Retinal pigment epithelial cell (primary cell): ENCODE measurements at places on chromosomes 3 and 15.

DNA sequence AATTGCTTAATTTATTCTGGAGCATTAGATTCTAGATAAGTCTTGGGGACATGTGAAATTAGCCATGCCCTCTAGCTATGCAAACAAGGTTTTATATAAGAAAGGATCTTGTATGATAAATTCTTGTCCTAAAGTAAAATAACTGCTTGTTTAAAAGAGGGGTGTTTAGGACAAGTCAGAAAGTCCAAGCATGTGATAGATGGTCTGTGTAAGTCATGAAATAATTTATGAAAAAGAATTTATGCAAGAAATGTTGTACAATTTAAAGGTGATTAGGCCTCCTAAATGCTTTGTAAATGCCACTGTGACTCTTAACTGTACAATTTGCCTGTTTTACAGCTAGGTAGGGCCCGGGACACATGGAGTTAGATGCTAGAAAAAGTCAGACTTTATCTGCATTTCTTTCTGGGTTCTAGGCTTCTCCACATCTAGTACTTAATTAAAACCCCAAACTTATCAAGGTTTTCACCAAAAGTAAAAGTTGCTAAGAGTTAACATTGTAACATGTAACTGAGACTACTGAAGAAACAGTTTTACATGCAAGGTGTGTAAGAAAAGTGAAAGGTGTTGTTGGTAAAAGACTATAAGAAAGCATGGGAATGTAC, 13.2 kb downstream of the LINS1 start:
- no peak for DNase-seq

DNA sequence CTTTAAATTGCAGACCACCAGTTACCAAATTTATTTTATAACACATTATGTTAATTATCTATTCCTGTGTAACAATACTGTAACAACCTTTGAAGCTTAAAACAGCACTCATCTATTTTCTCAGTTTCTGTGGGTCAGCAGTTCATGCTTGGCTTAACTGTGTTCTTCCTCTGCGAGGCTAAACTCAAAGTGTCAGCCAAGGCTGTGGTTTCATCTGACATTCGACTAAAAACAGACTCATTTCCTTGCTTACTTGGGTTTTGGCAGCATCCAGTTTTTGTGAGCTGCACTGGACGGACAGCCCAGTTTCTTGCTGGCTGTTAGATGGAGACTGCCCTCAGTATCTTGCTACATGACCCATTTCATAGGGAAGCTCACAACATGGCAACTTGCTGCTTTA, 247.3 kb upstream of the KCNH8 start:
- DNase-seq: peak; percentile 15

DNA sequence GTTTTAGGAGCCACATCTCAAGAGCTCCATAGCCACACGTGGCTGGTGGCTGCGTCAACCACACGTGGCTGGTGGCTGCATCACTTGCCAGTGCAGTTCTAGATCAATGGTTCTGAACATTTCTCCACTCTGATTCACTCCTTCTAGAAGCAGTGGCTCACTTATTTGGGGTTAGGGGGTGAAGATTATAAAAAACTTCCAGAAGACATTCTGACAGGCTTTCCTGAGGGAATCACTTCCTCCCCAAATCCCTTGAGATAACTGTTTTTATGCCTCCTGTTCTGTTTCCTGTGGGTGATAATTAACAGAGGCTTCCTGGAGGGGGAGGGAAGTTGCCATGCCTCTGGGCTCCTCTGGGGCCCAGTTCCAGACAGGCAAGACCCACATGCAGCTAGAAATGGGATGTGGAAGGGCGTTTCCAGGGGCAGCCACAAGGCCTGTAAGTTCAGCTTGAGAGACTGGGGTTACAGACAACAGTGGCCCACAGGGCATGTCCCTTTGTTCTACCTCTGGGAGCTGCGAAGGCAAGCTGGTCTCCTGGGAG, 23.6 kb downstream of the HEG1 start:
- DNase-seq: no peak

GRCh38 chr15:78960308-78960707, 15.5 kb upstream of the CTSH start:
- no peak for DNase-seq

DNA sequence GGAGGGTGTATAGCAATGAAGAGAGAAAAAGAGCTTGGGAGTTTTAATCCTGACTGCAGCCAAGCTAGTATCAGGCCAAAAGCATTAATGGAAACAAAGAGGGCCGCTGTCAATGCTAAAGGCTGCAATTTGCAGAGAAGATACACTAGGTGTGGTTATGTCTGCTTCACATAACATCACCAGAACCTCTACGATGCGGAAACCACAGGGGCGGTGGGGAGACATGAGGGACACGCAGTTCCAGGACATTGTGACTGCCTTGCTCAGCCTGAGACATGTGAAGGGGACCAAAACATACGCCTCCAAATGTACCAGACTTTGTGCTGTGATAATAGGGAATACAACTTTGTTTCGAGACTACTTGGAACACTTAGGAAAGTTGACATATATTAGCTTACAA, 88.4 kb downstream of the APBA2 start:
- no peak for DNase-seq

DNA sequence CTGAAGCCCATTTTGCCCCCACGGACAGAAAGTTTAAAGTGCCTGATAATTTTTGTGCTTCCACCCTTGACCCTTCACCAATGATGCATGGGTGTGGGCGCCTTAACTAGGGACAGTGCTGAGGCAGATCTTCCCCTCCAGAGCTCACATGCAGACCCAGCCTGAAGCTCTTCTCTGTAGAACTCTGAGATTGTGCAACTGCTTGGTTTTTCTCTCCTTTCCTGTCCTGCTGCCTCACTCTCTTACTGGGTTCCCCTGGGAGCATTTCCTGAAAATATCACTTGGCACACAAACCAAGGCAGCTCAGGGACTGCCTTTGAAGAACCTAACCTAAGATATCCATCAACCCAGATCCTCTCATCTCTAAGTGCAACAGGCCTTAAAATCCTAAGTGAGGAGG, 220.3 kb upstream of the STT3B start:
- no peak for DNase-seq

GRCh38 chr3:183148056-183148455, 14.5 kb downstream of the LAMP3 start:
- peak; percentile 31 for DNase-seq

GRCh38 chr3:152622811-152623167, 212.1 kb upstream of the P2RY1 start:
- no peak for DNase-seq

DNA sequence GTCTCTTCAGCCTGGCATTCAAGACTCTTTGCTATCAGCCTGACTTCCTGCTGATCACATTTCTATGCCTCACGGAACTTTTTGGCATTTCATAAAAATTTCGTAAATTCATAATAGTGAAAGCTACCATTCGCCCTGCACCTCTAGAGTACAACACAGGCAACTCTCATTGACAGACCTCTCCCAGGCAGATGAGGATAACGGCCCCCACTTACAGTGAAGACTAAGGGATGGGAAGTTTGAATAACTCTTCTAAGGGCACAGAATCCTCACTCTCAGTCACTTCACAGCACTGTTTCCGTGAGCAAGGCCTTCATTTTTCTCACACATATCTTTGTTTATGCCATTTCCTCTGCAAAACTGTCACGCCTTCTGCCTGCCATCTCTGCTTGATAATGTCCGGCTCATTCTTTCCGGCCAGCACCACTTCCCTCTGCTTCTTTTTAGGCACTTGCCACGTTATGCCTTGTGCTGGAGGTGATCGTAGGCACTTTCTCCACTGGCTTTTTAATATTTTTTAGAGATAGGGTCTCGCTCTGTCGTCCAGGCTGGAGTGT, 224.1 kb upstream of the HES1 start:
- DNase-seq: no peak

DNA sequence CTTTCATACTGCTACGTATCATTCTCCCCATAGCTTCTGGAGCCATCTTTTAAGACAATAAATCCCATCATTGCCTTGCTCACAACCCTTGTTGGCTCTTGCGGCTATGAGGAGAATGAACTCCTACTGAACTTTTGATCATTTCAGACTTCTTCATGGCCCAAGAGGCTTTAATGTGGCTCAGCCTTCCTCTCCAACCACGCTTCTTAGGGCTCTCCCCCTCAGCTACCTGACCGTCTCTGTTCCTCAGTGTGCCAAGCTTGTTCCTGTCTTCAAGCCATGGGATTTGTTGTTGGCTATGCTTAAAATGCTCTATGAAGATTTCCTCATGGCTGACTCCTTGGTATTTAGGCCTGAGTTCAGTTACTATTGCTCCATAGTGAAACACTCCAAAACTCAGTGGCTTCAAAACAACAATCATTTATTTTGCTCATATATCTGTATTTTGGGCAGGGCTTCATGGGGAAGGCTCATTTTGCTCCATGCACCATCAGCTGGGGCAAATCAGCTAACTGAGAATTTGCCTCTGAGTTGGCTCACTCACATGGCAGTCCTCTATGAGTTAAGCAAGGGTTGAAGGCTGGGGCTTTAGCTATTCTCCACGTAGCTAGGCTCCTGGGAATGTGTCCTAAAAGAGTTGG, 47.5 kb downstream of the FOXL2 start:
- DNase-seq: no peak

DNA sequence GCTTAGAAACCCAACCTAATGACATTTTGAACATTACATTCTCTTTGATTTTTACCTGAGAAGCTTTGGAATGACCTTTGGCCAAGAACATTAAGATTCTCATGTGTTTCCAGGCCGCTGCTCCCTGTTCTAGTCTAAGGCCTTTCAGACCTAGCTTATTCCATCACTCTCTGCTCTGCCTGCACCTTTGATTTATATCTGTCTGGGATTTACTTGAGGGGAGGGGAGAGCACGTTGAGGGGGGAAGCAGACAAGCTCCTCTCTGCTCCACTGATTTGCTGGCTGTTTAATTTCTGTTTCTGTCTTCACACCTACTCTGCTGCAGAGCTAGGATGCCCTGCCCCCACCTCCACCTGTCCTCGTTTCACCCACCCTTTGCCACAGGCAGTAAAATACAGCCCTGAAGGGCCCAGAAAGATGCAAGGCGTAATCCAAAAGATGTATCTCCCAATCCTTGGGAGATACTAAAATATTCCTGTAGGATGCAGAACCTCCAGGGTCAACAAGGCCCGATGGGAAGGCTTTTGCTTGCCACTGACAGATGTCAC, 429.8 kb downstream of the EPHB1 start:
- no peak for DNase-seq

- DNase-seq: peak; percentile 48
Observed at GRCh38 chr3:111859061-111859973, at the start of gene PHLDB2. TSS of gene PHLDB2 (plus strand) at chr3:111859265. CDS start at chr3:111884078, 24,813 bp downstream.
